NCI-H1436 (cell line): ENCODE measurements at places on chromosomes 16 and 17.

DNA sequence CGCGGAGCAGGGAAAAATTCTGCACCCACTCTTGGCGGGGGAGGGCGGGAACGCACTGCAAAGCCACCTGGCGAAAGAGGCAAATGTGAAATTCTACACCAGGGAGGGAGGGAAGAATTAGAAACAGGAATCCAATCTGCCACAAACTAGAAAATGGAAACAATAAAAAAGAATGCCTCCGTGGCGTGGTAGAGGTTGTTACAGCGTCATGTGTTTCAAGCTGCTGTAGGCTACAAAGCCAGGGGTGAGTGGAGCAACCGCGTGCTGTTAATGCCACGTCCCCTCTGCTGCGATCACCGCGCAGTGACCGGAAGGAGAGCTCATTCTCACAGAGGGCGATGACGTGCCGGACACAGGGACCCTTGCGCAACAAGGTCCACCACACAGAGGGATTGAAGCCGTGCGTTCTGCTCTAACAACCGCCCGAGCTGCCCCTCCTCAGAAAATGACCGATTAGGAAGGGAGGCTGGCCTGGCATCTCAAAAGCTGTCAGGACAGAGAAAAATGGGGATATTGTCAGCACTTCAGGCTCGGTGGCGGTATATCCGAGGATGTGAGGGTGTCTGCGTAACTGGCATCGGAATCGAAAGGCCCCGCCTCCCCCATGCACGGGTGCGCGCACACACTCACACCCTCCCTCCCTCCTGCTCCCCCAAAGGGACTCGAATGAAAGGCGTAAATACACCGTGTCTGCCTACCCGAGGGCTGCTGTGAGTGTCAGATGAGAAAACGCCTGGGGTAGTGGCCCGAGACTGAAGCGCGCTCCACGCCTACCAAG lies 70.8 kb upstream of the TNRC6C start:
- peak; percentile 80 for DNase-seq

DNA sequence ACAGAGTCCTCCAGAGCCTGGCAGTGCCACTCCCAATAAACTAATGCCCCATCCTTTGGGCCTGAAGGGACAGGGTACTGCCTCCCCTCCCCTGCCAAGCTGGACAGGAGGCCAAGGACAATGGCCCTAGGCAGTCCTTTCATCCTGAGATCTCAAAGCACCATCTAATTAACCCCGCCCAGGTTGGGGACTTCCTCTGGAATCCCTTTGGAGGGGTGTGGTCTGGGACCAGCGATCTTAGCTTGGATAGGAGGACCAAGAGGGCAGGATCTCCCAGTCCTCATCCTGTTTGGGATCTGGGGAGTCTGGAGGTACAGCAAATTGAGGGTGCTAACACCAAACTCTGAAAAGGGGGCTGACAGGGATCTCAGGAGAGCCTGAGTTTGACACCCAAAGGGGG lies 18.2 kb upstream of the SP6 start:
- no peak for DNase-seq

- DNase-seq, result no peak
Measured at GRCh38 chr16:24999856-25000461, 15.2 kb downstream of the ARHGAP17 start.

DNA sequence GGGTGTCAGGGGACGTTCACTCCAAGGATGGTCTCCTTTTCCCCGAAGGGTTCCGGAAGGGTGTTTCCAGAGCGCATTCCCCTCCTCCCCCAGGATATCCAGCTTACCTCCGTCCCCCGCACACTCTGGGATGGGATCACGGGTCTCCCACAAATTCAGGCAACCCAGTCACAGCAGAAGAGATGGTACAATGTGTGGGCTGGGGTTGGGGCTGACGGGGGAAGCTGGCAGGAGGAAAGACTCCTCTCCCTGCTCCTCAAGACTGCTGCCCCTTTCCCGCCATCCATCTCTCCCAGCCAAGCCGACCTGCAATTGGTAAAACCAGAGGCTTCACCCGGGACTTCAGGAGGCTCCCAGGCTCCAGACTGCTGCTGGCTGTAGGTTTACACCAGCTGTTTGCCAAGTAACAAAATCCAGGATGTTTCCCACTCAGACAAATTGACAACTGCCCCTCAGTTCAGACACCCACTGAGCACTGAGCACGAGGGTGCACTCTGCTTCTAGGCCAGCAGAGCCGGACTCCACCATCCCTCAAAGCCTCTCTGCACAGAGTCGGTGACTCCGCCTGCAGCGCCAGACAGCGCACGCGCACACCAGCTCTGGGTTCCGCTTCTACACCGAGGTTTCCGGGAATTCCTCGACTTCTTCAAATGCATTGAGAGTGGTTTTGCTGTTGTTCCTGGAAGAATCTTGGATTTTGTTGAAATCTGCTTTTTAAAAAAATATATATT lies 37.7 kb downstream of the ASPA start:
- no peak for DNase-seq

GRCh38 chr17:17402558-17402957 lies 74.2 kb upstream of the MED9 start:
- no peak for DNase-seq

GRCh38 chr17:38421871-38422827 lies 6.1 kb upstream of the ARHGAP23 start:
- no peak for DNase-seq

- DNase-seq, result no peak
Measured at GRCh38 chr16:11131706-11132105, 124.3 kb downstream of the SOCS1 start.

GRCh38 chr16:22282254-22282892 lies 14.8 kb upstream of the POLR3E start:
- no peak for DNase-seq

- no peak for DNase-seq
Measured at GRCh38 chr16:59634951-59635350, 900.8 kb upstream of the GOT2 start.

DNA sequence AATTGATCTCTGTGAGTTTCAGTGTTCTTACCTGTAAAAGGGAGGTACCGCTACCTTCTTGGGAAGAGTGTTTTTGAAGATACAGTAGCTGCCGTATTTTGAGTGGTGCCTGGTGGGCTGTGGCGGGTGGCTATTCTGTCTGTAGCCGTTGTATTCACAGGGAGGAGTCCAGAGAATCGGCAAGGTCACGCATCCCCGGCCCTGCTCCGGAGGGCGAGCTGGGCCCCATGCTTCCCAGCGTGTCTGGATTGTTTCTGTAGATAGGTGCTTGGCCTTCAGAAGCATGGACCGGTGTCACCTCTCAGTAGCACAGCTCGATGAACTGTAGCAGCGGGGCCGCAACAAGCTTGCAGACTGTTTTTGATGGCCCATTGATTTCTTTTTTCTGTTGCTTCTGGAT lies 295.6 kb downstream of the CPPED1 start:
- DNase-seq, result no peak

- no peak for DNase-seq
Measured at GRCh38 chr17:66904760-66905624, 59.5 kb upstream of the CACNG4 start.

DNA sequence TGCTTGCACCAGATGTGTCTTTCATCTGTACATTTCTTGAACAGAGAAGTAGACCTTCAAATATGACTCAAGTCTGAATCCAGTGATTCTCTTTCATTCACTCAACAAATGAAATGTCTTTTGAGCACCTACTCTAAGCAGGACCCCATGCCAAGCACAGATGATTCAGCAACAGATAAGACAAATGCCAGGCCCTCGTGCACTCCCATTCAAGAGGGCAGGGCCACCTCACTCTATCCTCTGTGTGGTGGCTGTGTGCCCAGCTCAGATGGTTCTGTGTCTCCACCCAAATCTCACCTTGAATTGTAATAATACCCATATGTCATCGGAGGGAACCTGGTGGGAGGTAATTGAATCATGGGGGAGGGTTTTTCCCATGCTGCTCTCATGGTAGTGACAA lies 74.1 kb upstream of the NKD1 start:
- DNase-seq, result no peak

DNA sequence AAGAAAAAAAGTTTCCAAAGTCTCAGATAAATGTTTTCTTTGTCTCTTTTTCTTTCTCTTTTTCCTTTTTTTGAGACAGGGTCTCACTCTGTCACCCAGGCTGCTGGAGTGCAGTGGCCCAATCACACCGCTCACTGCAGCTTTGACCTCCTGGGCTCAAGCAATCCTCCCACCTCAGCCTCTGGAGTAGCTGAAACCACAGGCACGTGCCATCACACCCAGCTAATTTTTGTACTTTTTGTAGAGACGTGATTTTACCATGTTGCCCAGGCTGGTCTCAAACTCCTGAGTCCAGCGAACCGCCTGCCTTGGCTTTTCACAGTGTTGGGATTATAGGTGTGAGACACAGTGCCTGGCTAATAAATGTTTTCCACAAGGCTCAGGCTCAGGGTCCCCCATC lies 53.3 kb upstream of the KSR1 start:
- no peak for DNase-seq

DNA sequence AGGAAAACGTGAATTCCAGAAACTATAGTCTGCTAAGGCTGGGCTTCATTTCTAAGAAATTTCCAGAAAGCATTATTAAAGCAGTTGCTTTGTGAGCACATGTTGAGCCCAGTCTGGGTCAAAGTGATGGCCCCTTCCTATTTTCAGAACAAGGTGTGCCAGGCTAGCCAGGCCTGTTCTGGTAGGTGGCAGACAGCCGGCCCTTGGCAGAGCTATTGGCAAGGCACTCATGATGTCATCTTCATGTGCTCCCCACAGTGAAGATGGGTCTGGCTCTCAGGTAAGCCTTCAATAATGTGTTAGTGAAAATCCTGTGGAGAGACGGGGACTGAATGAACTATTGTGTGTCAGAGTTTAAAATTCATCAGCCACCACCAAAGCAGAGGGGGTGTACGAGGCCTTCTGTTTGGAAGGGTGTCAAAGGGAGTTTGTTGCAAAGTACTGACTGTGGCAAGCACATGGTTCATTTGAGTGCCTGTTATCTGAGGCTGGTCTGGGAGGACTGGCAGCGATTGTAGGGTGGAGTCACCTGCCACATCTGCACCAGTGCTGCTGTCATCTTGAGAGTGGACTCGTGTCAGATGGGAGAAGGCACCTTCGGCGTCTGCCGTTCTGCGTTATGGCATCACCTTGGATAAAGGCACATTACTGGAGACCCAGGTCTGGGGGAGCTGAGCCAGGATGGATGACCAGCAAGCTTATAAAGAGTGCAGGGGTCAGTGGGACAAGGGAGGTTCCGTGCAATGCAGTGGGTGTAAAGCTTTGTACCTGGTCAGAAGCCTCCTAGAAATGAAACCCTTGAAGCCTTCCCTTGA lies 43.4 kb downstream of the KSR1 start:
- no peak for DNase-seq

DNA sequence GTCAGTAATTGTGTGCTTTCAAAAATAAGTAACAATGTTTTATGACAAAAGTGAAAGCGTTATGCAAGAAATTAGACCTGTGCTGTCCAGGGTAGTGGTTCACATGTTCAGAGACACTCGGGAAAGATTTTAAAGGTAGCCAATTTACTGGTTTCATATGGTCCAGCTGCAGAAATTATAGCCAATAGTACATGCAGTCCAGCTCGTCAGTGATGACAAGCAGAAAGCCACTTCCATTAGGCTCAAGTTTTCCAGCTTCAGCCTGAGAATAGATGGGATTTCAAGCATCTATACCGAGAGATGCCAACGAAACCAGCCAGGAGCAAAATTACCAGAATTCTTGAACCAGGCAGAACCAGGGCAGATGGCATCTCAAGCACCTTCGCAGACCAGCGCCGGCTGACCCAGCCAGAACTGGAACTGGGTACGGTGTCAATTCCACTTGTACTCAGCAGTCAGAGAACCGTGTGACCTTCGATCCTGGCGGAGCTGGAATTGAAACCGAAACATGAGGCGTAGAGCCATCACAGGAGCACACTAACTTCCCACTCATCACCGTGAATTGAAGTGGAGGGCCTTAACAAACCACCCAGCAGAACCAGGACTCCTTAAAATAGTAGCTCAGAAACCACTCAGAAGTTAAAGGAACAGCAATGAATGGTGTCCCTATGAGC lies 207.9 kb upstream of the HSBP1 start:
- no peak for DNase-seq

- DNase-seq, result no peak
Measured at GRCh38 chr17:81898029-81898866, 3.8 kb upstream of the NPB start.

DNA sequence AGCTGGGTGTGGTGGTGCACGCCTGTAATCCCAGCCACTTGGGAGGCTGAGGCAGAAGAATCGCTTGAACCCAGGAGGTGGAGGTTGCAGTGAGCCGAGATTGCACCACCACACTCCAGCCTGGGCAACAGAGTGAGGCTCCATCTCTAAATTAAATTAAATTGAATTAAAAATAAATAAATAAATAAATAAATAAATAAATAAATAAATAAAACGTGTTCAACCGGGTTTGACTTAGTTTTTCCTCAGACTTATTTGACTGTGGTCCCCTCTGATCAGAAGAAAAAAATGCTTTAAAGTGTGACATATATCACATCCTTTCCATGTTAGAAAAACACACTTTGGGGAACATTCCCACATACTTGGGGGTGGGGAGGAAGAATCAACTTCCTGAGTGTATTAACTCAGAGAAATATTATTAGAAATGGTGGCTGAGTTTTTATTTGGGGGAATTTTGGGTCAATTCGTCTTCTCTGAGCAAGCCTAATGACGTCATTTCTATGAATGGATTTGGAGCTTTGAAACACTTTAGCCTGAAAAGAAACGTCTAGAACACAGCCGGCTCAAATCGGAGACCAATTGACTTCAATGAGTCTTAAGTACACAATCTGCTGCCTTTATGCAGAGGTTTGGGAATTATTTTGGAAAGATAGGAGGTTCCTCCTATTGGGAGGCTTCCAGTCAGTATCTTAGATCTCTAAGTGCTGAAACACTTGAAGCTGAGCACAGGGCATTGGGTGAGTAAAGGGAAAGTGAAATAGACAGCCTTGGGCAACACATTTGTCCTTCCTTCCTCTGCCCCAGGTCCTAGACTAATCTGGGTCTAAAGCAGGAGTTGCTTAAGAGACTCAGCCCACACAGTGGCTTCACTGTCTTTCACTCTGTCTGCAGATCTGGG lies 132.6 kb downstream of the PITPNC1 start:
- DNase-seq, result no peak

DNA sequence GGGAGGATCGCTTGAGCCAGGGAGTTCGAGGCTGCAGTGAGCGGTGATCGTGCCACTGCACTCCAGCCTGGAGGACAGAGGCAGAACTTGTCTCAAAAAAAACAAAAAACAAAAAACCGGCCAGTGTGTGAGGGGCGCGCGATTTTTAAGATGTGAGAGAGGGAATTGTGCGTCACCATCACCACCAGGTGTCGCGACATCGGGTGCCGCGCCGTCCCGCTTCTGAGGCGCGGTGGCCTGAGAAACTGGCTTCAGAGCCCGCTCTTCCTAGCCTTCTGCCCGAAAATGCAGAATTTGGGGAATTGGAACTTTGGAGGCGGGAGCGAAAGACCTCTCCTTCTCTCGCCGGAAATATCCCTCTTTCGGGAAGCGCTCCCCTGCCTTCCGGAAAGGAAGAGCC lies 524.8 kb downstream of the KCNJ18 start:
- DNase-seq, result no peak

DNA sequence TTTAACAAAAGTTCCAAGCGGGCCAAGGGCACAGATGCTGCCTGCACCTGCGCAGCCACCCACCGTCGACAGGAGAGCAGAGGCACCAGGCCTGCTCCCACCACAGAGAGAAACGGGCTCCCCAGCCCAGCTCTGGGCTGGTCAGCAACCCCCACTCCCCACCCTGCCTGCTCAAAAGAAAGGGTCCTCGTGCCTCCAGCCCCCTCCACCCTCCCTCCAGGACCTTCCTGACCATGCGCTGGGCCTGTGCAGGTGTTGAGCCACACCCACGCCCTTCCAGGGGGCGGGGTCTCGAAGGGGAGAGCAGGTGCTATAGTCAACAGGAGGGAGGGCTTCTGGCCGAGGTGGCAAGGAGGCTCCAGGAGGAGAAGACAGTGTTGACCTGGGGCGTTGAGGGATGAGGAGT lies 25.3 kb downstream of the ZNF778 start:
- no peak for DNase-seq
